Activated T-cell treated with anti-CD3 and anti-CD28 coated beads for 1 hour (primary cell): ENCODE measurements at places on chromosomes 4 and X.
A peak's percentile ranks its signal among the peaks of the same experiment; 100 is the strongest.

DNA sequence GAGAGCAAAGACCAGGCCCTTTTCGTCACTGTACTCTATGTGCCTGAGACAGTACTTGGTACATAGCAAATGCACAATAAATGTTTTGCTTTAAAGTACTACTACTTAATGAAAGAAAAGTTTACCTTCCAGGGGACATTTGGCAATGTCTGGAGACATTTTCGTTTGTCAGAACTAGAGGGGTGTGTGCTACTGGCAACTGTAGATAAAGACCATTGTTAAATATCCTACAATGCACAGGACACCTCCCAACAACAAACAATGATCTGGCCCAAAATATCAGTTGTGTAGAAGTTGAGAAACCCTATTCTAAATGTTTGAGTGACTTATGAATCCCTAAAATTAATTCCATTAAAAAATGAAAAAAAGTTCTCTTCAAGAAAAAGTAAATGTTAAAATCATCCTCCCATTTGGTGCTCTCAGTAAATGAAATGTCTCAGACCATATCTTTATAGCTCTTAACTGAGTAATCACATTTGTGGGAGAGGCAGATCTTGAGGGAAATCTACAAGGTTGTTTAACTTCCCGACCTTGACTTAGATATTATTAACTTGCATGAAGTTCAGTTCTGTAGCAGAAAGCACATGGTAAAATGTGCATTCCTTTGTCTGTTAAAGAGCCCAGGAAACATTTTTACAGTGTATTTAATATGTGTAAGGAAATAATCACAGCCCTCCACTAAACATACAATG, 18.5 kb downstream of the EGFL6 start:
- DNase-seq, result no peak

DNA sequence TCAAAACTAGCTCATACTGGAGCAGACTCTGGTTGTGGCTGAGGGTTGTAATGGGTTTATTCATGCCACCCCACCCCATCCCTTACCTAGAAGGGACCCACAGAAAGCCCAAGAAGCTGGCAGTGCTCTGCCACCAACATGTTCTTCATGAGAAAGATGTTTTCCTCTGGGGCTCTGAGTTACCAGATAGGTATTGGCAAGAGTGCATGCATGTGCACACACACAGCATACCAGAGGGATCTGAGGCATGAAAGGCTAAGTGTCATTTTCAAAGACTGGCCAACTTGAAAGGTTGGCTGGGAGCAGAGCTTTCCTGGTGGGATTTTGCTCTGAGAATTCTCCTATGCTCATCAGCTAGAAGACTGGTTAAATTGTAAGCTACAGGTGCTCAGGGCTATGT, 65.2 kb downstream of the PHOX2B start:
- no peak for DNase-seq

DNA sequence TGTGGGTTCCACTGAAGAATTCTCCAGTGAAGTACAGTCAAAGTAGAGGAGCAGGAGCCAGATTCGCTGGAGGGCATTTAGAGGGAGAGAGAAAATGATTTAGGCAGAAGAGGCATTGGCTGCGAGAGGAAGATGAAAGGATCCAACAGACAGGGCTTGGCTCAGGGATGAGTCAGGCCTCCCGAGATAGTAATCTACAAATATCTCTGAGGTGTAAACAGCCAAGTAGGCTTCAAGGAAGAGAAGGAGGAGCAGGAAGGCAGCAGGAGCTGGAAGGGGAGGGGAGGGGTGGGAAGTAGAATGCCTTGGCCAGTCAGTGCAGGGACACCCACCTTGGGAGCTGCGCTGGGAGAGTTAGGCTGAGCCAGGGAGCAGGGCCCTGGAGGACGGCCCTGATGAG, 55.5 kb downstream of the PJA1 start:
- DNase-seq, result no peak

DNA sequence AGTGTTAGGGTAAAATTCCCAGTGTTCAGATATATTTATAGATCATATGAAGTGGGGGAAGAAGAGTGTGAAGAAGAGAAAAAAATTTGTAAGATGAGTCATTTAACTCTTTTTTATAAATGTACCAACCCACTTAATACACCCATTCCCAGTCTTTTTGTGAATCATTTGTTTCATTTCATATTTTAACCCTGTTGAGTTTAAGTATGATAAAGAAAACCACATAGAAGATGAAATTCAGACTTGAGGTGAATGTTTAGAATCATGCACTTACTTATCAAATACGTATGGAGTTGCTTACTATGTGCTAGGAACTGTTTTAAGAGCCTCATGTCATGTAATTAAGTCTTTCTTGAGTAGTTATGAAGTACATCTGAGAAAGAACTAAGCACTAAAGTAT, 56.6 kb upstream of the DAPP1 start:
- DNase-seq, result no peak

DNA sequence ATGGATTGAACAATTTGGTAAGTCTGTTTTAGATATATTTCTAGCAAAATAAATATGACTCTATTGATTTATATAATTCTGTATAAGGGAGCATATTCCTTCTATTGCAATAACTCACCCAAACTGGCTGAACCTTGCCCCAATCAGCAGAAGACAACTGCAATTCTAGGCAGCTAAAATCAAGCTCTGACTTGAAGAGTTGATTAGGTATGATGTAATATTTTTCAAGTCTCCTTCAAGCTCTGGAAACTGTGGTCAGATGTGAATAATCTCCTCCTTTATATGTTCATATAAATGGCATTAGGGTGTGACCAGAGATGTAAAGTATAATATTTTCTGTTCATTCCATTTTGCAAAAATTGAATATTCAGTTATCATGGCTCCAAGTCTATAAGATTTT, 8.2 kb downstream of the RASSF6 start:
- DNase-seq, result no peak

GRCh38 chr4:139278485-139278884, 1.5 kb downstream of the MGARP start:
- no peak for DNase-seq

- DNase-seq, result no peak
These were observed 66.6 kb upstream of the ARHGAP24 start for GRCh38 chr4:85408301-85408700.

DNA sequence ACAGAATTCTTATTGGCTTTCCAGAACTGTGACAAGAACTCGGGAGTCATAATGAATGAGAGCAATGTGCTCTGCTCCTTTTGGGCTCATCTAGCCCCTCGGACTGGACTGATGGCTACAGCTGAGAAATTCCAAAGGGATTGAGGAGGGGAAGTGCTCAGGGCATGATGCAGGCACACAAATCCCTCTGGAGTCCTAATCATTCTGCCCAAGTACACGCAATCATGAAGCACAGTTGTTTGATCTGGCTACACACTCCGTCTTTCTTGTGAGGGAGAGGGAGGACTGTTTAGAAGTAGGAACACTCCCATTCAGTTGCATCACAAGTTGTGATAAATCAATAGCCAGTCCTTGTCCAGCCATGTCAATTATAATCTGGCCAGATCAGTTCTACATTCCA, 237.5 kb downstream of the COL25A1 start:
- no peak for DNase-seq

GRCh38 chrX:1086444-1087409, 125.7 kb downstream of the CRLF2 start:
- no peak for DNase-seq

DNA sequence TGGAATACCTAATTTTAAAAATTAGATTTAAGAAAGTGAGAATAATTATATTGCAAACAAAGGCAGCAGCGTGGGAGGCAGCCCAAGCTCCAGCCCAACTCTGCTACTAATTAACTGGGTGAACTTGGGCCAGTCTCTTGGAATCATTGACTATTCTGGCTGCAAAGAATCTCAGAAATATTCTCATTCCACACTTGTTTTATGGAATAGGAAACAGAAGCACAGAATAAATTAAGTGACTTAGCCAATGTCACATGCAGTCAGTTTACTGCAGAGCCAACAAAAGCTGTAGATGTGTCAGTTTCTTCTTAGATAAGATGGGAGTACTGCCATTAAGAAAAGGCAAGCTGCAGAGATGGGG, 132.6 kb upstream of the FAM9B start:
- no peak for DNase-seq

DNA sequence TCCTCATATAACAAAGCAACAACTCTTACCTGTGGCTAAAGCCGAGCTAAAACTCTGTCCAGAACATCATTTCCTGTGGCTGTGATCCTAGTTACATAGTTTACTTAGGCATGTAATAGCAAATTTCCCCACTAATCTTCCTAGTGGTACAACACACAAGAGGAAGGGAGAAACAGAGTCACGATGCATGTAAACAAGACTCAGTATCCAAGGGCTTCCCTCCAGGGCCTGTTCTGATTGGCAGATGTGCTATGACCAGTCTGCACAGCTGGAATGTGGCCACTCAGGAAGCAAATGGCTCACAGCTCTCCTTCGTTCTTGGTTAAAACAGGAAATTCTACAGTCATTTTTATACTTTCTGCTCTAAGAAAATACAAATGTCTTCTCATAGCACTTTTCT, 49.2 kb upstream of the PRSS48 start:
- DNase-seq, result no peak

DNA sequence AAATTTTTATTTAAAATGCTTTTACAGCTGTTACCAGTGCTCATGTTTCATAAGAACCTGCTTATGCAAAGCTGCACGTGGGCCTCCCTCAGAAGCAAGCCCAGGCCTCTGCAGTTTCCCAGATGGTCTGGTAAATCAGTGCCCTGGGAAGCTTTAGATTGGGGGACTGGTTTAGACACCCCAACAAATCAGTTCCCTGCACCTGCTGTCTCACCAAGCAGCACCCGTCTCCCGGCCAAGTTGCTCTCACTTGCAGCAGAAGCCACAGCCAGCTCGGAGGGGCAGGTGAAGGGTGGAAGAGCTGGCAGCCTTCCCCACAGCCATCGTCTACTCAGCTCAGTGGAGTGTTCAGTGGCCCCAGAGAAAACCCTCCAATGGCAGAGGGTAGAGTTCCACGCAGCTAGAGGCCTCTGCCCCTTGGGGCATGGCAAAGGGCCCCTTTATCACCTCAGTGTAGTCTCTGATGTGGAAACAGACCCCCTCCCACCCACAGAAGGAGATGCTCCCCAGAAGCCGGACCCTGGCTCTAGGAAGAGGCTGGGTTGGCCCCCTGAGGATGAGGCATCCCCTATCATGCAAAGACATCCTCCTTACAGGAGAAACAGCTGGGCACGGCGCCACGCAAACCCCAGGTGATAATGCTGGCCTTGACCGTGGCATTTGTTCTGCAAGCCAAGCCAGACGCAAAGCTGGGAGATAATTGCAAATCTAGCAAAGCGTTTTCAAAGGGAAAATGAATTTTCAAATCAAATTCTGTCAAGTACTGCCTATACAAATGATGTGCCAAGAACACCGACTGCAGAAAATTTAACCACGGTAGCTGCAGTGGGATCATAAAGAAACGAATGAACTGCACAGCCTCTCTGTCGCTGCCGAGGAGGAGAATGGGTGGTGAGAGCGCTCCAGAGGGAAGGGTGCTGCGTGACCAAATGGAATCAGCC, 51.9 kb downstream of the ZFYVE28 start:
- no peak for DNase-seq

GRCh38 chrX:108091264-108091877, at the start of the genes ATG4A and PSMD10:
Gene ATG4A, plus strand, starts transcription at chrX:108091778. Its CDS starts 49 bp downstream, at chrX:108091827.
Gene PSMD10, minus strand, starts transcription at chrX:108091542. Its CDS starts 22 bp downstream, at chrX:108091520.
- DNase-seq, result peak; percentile 75

DNA sequence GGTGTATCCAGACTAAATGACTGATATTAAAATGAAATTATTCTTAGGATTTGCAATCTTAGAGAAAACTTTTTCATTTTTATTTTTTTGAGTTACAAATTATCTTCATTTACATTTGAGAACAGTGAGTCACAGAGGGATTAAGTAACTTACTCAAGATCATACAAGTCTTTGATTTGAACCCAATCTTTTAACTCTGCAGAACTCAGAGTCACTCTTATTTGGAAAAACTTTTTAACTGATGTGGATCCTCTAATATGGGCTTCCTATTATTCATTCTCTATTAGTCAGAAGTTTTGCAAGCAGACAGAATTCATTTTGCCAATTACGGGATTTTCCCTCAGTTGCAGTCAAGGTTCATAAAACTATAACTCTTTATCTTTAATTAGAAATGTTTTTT, 20.1 kb downstream of the HPRT1 start:
- DNase-seq, result no peak
